ENCODE measurements at places on chromosomes 2 and 18.

GRCh38 chr2:96618596-96619283, 19.4 kb downstream of the KANSL3 start:
- H3K27ac ChIP-seq = no peak overlapping the region
- H3K4me1 ChIP-seq = peaks cover 38% of the 10 kb centered on the region
- no peak overlapping the region for H3K4me3 ChIP-seq
- DNase-seq = no peak

DNA sequence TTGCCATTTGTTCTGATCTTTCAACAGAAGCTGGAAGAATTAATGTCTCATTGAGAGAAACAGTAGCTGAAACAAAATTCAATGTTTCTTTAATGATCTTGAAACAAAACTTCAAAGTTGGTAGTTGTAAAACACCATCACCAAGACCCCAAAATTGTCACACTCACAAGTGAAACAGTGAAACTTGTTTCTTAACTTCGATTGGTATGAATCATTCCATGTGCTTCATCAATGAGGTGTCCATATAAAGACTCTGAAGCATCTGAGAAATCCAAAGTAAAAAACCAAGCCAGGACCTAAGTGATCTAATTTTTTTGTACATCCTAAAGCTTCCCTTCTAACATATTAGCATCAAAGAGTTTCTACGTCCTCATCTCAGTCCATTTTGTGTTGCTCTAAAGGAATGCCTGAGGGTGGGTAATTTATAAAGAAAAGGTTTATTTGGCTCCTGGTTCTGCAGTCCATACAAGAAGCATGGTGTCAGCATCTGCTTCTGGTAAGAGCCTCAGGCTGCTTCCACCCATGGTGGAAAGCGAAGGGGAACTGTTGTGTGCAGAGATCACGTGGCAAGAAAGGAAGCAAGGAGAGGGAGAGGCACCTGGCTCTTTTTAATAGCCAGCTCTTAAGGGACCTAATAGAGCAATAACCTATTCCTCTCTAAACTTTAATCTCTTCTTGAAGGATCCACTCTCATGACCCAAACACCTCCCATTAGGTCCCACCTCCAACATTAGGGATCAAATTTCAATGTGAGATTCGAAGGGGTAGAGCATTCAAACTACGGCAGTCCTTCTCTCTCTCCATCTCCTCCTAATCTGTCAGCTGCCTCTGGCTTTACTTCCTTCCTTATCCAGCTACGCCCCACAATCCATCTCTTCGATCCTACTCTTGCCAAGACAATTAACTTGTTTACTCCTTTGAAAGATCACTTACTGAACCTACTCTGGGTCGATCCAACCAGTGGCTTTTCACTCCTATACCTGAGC, 20.7 kb upstream of the TLK1 start:
- no peak for DNase-seq
- no peak overlapping the region for H3K4me3 ChIP-seq
- no peaks in the 10 kb centered on the region for H3K4me1 ChIP-seq
- no peaks in the 10 kb centered on the region for H3K36me3 ChIP-seq
- no peak overlapping the region for H3K27ac ChIP-seq

GRCh38 chr18:14026199-14026598, 106.0 kb downstream of the ZNF519 start:
- H3K27me3 ChIP-seq = no peaks in the 10 kb centered on the region
- no peak overlapping the region for H3K4me3 ChIP-seq
- no peaks in the 10 kb centered on the region for H3K4me1 ChIP-seq
- H3K36me3 ChIP-seq = no peaks in the 10 kb centered on the region

DNA sequence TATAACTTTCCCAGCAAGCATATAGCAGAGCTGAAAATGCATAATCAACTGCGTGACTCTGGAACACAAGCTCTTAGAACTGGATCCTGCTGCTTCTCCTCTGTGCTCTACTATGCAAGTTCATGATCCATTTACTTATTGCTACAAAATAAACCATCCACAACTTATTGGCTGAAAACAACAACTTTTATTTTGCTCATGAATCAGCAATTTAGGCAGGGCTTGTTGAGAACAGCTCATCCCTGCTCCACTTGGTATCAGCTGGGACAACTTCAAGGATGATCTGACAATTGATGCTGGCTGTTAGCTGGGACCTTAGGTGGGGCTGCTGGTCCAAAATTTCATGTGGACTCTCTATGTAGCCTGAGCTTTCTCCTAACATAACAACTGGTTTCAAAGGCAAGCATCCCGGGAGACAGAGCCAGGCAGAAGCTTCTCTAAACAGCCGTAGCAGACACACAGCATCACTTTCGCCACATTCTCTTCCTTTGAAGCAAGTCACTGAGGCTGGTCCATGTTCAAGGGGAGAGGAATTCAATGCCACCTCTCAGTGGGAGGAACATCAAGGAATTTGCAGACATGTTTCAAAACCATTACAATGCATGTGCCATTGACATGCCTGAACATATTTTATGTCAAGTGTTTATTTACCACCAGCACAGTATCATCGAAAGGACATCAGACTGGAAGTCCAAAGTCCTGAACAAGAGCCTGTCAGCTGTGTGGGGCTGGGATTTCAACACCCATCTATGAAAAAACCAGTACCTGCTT, 153.1 kb upstream of the PKDCC start:
- no peak overlapping the region for H3K4me3 ChIP-seq
- H3K36me3 ChIP-seq = no peaks in the 10 kb centered on the region
- H3K4me1 ChIP-seq = no peaks in the 10 kb centered on the region
- no peaks in the 10 kb centered on the region for H3K27me3 ChIP-seq

GRCh38 chr18:54240629-54241107, 16.2 kb upstream of the MBD2 start:
- peak overlapping the region; percentile 59 for H3K27ac ChIP-seq
- H3K36me3 ChIP-seq = no peaks in the 10 kb centered on the region
- H3K27me3 ChIP-seq = no peaks in the 10 kb centered on the region
- H3K4me3 ChIP-seq = no peak overlapping the region
- peaks cover 20% of the 10 kb centered on the region for H3K4me1 ChIP-seq

DNA sequence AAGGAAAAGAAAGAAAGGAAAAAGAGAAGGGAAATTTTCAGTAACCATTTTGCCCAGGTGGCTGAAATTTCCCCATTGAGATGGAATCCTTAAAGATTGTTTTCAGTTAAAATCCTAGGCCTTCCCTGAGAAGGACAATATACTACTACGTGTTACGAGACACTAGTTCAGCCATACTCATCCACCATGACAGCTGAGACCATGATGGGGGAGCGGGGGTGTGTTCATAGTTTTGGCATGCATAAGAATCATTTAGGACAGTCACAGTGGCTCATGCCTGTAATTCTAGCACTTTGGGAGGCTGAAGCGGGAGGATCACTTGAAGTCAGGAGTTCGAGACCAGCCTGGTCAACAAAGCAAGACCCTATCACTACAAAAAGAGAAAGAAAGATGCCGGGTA, 28.0 kb downstream of the PLA2R1 start:
- H3K27me3 ChIP-seq = no peaks in the 10 kb centered on the region
- DNase-seq = no peak
- H3K36me3 ChIP-seq = no peaks in the 10 kb centered on the region
- H3K27ac ChIP-seq = no peak overlapping the region
- H3K4me3 ChIP-seq = no peak overlapping the region
- no peaks in the 10 kb centered on the region for H3K4me1 ChIP-seq

DNA sequence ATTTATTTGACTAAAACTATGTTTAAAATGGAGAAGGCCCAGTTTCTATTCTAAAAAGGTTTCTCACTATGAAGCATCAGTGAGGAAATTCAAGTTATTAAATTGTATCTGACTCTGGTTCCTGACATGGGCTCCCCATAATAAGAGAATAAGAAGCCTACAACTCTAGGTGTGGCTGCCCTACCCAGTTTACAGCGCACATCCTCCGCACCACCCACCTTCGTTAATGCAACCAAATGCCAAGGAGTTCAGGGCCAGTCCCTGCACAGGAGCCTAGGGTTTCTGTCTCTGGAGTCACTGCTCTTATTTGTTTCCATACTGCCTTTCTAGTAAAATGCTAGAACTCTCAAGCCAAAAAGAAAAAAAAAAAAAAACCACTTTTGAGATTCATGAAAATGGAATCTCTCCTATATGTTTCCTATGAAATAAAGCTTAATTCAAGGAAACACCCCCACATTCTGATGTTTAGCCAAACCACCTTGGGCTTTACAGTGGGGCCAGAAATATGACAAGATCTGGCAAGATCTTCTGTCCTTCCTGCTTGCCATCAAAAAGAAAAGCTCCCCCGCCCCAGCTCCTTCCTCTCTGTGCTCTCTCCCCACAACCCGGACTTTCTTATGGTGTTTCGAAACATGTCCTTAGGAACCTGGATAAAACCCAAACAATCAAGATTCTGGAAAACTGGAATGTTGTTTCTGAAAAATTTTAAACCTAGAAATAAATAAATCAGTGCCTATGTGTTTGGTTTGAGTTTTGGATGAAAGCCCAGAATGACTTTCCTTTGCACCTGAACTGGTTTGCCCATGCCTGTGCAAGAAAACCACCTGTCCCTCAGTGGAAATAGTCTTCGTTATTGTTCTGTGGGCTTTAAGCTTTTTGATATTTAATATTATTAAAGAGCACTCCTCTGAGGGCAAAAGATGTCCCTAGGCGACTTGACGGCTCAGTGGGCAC, 136.7 kb downstream of the SP3 start:
- no peak overlapping the region for H3K27ac ChIP-seq
- no peak overlapping the region for H3K4me3 ChIP-seq
- DNase-seq = no peak
- H3K36me3 ChIP-seq = no peaks in the 10 kb centered on the region
- H3K4me1 ChIP-seq = no peaks in the 10 kb centered on the region

DNA sequence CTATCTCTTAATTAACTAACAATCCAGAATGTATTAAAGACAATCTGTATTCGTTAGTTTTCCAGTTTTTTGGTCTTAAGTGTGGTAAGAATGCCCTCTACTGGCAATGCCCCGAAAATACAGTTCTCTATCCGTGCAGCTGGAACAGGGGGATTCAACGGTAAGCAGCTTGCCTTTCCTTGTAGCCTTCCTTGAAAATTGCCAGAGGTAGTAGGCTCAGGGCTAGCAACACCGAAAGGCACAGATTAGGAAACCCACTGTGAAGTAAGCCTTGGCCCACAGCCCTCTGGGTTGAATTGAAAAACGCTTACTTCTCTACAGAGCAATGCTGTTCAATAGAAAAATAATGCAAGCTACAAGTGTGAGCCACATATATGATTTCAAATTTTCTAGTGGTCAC, 17.1 kb upstream of the VPS4B start:
- DNase-seq = no peak
- no peaks in the 10 kb centered on the region for H3K36me3 ChIP-seq
- H3K27me3 ChIP-seq = no peaks in the 10 kb centered on the region
- H3K4me3 ChIP-seq = no peak overlapping the region
- H3K4me1 ChIP-seq = peaks cover 11% of the 10 kb centered on the region
